ENCODE measurements at places on chromosomes 6 and 20.

DNA sequence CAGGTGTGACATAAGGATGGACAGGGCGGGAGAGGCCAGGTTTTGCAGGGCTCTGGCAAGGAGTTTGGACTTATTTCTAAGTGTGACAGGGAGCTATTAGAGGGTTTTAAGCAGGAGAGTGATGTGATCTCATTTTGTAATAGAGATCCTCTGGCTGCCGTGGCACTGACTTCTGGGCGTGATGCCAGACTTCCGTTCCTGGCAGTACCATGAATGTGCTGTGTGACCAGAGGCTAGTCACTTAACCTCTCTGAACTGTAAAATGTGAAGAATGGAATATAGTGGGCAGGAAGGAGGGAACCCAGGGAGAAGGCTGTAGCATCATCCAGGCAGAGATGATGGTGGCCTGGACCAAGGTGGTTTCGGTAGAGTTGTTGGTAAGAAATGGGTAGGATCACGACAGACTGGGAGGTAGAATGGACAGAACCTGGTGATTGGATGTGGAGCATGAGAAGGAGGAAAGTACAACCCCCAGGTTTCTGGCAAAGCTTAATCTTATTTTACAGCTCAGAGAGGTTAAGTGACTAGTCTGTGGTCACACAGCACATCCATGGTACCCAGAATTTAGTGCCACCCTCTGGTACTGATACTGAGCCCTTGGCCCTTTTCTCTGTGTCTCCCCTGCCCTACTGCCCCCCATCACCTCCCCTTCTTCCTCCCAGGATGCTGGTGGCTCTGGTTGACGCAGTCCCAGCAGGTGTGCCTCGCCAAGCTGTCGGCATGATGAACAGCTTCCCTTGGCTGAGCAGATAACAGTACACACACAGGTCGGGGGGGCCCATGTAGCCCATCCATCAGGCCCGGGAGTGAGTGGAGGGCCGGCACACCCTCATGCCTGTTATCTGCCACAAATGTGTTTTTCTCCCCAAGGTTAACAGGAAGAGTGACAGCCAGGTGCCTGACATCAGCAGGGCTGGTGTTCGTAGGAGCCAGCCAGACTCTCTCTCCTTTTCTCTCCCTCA is 52.9 kb upstream of the CTNNBL1 start:
- DNase-seq: no peak

GRCh38 chr6:159089909-159090308 is 45.1 kb upstream of the TAGAP start:
- no peak for DNase-seq

GRCh38 chr6:109325400-109325801 is 56.9 kb downstream of the CD164 start:
- no peak for DNase-seq

- no peak for DNase-seq
Observed at GRCh38 chr6:56280126-56280525, 32.7 kb upstream of the COL21A1 start.

DNA sequence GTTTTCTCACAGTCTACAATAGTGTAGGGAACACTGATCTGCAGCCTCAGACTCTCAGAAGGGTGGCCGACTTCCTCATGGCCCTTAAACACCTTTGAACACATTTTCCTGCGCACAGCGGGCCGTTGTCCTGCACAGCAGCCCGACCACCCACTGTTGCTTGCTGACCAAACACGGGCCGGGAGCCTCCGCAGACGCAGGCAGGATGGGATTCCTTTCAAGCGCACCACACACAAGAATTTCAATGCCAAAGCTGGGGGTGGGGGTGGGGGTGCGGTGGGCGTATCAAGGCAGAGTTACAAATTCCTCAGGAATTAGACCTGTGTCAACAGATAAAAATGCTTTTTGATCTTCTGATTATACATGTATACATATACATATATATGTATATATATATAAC is 74.5 kb downstream of the HUS1B start:
- DNase-seq: no peak

GRCh38 chr6:3209114-3210023 is 18.1 kb downstream of the TUBB2B start:
- no peak for DNase-seq

- no peak for DNase-seq
Observed at GRCh38 chr20:1832634-1833033, 62.6 kb upstream of the SIRPA start.

DNA sequence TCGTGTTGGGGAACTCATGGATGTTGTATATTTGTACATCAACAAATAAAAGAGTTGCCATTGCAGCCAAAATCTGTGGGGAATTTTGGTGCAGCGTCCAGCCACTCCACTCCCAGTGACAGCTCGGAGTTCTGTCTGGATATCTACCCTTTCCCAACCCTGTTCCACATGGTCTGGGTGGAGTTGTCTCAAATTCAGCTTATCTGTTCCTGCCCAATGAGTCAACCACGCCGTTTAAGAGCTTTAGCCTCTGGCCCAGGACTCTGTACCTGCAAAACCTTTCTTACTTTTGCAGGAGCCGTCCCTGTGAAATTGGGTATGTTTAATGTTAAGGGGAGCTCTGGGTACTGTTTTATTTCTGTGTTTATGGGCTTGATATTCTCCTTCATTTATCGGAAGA is 33.9 kb upstream of the OVOL2 start:
- no peak for DNase-seq

DNA sequence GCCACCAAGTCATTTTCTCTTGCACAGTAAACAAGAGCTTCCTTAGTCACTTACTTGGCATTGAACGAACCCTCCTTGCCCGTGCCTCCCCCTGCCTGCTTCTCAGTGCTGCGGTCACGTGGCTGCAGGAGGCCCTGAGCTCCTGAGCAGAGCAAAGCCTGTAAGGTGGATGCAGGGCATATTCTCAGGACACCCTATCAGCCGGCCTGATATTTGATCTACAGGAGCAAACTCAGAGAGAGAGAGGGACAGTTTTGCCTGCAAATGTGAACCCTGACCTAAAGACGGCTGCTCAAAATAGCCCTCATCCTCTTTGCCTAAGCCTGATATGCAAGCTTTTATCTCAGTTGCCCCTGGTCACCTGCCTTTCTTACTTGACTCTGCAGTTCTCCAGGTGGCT is 93.0 kb upstream of the POPDC3 start:
- DNase-seq: no peak

- DNase-seq: no peak
Observed at GRCh38 chr6:126914172-126914571, 204.3 kb upstream of the RSPO3 start.

GRCh38 chr6:36054956-36055355 is 27.3 kb downstream of the MAPK14 start:
- no peak for DNase-seq

DNA sequence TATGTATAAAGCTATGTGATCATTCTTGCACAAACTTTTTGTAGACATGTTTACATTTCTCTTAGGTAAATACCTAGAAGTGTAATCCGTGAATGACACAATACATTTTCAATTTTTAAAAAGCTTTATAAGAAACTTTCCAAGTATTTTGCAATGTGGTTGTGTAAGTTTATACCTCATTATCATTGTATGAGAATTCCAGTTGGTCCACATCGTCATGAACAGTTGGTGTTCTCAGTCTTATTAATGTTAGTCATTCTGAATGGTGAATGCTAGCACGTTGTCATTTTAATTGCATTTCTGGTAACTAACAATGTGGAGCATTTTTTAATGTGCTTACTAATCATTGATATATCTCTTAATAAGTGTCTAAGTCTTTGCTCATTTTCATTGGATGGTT is 116.5 kb upstream of the F13A1 start:
- DNase-seq: no peak

DNA sequence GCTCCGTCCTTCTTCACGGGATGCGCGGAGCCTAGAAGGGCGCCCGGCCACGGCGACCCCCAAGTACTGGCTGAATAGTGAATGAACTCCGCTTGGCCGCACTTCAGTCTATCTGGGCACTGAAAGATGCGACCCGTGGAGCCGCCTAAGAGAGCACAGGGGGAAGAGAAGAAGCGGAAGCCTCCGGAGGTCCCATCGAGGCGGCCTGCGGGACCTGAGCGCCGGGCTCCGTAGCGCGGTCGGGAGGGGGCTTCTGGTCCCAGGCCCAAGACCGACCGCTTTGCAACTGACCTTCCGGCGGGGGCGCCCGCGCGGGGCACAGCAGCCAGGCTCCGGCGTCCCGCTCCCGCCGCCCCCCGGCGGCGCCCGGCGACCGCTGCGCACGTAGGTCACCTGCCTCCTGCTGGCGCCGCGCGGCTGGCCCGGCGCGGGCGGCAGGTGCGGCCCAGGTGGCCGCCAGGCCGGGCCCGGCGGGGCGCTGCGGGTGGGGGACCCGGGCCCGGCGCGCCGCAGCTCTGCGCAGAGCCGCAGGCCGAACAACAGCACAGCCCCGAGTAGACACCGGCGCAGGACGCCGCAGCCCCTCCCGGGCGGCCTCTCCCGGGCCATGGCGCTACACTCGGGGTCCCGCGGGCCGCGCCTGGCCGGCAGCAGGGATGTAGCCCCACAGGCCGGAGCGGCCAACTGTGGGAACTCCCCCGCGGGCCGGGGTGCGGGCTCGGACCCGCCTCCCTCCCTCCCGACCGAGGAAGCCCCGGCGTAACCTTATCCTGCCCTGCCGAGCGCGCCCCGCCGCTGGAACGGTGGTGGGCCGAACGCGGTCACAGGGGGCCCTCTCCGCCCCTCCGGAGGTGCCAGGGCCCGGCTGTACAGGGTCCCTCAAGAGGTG is at the start of gene METTL24:
TSS of gene METTL24 (minus strand) at position 686 of the 889 bp plus-strand sequence. CDS start at position 609, 77 bp downstream.
- DNase-seq: no peak

DNA sequence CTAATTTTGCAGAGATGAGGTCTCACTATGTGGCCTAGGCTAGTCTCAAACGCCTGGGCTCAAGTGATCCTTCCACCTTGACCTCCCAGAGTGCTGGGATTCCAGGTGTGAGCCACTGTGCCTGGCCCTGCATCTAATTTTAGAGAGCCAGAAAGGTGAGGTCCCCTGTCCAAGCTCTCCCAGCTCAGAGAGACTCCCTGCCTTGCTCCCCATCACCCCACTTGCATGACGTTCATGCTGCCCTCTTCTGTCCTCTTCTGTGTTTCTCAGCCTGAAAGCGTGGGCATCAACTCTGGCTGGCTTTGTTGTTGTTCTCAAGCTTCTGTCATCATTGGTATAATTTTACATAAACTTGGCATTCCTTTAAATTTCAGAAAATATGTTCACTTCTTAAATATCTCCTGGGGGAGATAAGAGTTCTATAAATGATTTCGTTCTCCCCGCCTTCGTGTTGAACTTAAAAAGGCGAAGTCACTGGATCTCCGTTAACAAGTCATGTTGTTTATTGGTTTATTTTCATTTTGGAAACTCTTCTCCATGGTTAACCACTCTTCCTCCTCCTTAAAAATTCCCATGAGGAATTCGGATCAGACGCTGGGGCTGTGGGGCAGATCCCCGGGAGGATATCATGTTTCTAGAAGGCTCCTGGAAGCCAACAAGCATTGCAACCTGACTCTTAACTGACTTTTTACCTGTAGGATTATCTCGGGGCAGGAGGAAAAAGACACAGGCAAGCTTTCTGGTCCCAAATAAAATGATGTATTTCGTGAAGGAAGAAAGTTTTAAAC is 13.2 kb upstream of the PARD6B start:
- no peak for DNase-seq

GRCh38 chr6:134575221-134575620 is 257.3 kb upstream of the SGK1 start:
- DNase-seq: no peak

DNA sequence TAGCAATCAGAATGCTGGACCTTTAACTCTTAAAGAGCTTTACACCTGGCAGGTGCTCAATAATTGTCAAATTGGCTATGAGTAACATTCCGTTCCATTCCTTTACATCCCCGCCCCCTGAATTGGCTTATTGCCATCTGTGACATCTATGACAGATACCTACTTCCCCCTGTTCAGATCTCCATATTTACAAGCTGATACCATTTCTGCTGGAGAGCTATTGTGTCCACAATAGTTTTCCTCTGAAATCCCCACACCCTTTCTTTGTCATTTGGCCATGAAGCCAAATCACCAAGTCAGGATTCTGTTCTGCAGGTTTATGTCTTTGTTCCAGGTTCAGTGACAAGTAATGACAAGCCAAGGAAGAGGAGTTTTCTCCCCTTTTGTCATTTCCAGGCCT is 3.2 kb downstream of the CDH26 start:
- no peak for DNase-seq

GRCh38 chr6:5923840-5924239 is 82.9 kb downstream of the NRN1 start:
- no peak for DNase-seq

DNA sequence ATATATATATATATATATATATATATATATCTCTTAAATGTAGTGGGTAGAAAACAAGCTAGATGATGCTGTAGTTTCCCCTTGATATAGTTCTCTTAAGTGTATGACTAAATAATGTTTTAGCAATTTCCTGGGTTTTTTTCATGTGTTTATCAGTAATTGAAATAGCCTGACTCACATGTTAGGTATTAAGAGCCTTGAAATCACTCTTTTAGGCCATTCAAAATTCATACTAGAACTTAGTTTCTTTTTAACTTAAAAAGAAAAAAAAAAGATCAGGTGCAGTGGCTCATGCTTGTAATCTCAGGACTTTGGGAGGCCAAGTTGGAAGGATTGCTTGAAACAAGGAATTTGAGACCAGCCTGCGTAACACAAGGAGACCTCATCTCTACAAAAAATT is 44.1 kb downstream of the NKX2-4 start:
- no peak for DNase-seq

DNA sequence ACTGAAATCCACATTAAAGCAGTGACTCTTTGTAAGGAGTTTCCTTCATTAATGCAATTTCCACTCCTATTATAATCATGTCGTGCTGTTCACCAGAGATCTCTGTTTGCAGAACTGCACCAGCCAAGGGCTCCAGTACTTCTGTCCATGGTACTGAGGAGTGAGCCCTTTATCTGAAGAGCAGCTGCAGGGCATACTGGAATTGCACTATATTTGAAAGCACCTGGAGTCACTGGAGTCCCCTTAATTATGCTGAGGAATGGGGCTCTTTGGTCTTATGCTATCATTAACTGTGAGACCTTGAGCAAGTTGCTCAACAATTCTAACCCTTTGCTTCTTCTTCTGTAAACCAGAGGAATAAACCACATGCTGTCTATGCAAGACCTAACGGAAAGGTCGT is 61.7 kb upstream of the NUP153 start:
- no peak for DNase-seq

- no peak for DNase-seq
Observed at GRCh38 chr20:53926428-53927028, 143.9 kb downstream of the BCAS1 start.

GRCh38 chr6:27251606-27252251 is 4.2 kb downstream of the PRSS16 start:
- DNase-seq: no peak

GRCh38 chr6:111710439-111710838 is 104.8 kb upstream of the TRAF3IP2 start:
- DNase-seq: no peak

DNA sequence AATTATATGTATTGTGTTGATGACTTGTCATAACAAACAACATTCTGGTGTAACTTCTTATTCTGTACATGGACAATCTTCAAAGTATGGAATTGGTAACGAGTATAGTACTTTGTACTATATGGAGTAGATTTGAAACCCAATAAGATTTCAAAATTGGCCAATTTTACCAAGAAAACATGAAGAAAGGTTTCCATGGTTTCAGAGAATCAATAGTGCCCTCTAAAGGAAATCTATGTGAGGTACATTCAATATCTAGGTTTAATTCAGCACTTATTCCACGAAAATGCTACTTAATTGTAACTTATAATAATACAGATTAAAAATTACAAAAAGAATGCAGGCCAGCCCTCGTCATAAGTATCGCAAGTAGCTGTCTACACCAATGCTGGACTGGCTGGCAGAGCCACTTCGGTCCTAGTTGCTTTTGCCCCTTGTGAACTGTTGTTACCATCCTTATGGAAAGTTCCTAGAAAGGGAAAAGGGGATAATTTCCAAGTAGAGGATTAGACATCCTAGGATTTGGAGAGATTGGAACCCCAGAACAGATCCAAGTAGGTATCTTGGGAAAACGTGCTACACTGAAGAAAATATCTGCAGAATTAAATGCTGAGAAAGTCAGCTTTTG is 70.9 kb downstream of the LCA5 start:
- no peak for DNase-seq
